ENCODE measurements at places on chromosomes 16 and 17.

GRCh38 chr16:9206156-9206555, 114.7 kb downstream of the HAPSTR1 start:
- DNase-seq: no peak

GRCh38 chr16:78396046-78396445, 296.6 kb downstream of the WWOX start:
- DNase-seq: no peak

GRCh38 chr16:83365166-83365565, 442.6 kb upstream of the HSBP1 start:
- no peak for DNase-seq

DNA sequence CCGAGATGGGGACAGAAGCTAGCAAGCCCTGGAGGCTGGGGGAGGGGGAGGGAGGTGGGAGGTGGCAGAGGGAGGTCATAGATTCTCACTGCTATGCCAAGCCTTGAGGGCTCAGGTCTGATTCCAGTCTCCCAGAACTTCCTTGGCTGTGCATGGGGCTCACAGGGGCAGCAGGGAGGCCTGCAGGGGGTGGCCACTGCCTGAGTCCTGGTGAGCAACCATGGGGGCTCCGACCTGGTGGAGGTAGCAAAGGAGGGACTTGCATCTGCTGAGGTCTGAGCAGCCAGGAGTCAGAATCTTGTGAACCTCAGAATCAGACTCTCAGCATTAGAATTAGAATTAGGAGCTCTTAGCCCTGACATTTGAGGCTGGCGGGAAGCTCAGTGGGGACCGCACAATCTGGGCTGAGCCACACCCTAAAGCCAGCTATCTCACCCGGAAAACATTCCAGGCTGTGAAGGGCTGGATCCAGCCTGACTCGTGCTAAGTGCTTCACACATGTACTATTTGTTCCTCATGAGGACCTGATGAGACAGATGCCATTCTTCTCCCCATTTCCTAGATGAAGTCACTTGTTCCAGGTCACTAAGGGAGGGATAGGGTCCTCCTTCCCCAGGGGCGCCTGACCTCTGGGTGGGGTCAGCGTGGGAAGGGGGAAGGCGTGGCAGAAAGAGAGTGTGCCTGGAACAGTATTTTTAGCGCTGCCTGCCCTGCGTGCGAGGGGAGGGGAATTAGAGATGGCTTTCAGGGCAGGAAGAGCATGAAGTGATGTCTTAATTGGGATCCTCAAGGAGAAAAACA, 17.3 kb upstream of the KCNJ12 start:
- DNase-seq: no peak

DNA sequence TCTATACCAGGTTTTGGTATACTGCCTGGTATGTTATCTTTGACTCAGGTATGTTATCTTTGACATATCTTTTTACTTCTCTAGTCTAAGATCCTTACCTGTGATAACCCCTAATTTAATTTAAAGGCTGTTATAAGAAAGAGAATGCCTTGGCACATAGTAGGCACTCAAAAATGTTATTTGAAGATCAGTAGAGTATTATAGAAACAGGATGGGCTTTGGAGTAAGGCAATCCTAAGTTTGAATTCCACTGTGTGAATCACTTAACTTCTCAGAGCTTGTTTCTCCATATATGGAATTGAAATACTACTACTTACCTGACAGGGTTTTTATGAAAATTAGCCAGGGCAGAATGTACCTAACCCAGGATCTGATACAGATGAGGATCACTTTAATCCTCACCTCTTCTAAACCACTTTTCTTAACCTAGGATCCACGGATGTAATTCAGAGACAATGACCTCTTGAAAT, 1.2 kb downstream of the BRIP1 start:
- no peak for DNase-seq

DNA sequence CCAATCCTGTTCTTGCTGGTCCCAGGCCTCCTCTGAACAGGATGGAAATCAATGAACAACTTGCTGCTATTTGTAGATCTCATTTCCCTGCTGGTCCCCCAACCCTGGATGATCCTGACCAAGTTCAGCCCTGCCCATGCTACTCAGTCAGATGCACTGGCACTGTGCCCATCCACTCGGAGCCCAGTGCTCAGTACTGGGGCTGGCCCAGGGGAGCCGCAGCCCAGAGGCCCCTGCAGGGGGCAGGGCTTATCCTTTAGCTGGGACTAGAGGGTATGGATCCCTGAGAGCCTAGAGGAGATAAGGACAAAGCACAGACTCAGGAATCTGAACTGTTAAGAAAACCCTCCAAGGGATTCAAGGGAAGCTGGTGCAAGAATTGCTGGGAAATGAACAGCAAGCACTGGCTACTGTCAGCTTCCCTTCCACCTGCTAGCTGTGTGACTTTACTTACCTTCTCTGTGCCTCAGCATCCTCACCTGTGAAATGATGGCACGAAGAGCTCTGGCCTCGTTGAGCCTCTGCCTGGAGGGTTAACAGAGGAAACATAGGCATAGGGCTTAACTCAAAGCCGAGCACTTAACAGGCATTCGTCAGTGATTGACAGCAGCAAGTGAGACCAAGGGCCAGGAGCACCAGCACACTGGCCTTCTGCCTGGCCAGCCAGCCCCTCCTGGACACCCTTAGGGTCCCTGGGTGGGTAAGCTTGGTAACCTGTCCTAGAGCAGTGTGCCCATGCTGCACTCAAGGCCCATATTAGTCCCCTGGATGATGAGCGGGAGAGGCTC, 29.8 kb upstream of the C1QL1 start:
- no peak for DNase-seq

GRCh38 chr17:49403514-49404289, 11.0 kb downstream of the PHB1 start:
- peak; percentile 6 for DNase-seq

- no peak for DNase-seq
Observed at GRCh38 chr17:77127735-77128361, 12.9 kb upstream of the SEC14L1 start.

All from RWPE2 (cell line).